Naive thymus-derived CD8-positive, alpha-beta T cell (primary cell): ENCODE measurements at places on chromosomes 5 and 9.

DNA sequence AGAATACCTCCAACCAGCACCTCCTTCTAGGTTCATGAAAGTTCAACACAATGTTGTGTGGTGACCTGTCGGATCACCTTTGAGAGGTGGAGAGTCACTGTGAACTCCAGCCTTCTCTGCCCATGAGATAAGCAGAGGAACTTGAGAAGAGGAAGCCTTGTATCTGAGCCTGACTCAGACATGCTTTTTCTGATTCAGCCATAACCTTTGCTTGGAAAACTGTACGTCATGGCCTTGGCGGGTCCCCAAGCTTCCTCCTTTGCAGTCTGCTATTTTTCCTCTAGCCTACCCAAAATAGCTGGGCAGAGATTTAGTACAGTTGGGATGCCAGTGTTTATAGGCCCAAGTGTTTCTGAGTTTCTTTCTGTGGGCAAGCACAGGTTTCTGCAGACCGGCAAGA, 274.7 kb downstream of the CETN3 start:
- DNase-seq: no peak

DNA sequence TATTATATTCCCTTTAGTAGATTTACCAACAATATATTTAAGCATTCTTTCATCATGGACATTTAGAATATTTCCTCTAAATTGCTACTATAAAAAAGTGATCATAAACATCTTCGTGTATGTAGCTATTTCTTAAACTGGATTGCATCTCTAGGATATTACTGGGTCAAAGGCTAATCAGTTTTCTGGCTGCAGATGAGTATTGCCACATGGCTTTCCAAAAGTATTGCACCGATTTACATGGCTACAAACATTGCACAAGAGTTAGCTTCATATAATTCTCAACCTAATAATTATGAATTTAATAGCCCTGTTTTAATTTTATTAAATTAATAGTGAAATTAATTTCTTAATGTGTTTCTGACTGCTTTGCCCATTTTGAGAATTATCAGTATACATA, 183.4 kb downstream of the DMRT2 start:
- no peak for DNase-seq

DNA sequence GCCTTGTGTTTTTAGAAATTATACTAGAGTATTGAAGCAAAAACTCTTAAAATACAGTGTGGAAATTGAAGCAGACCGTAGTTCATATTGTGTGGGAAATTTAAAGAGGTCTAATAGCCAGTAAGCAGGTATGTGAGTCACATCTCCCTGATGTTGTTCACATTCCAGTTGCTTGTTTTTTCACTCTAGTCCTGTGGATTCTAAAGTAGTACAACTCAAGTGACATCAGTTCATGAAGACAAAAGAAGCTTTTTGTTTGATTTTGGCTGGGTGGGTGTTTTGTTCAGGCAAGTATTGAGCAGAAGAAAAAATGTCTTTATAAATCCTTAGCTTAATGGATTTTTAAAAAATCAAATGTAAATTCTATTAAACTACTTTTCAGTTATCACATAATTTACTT, 216.2 kb downstream of the MAN2A1 start:
- DNase-seq: no peak

GRCh38 chr5:169168280-169168679, 132.7 kb downstream of the SLIT3 start:
- no peak for DNase-seq

DNA sequence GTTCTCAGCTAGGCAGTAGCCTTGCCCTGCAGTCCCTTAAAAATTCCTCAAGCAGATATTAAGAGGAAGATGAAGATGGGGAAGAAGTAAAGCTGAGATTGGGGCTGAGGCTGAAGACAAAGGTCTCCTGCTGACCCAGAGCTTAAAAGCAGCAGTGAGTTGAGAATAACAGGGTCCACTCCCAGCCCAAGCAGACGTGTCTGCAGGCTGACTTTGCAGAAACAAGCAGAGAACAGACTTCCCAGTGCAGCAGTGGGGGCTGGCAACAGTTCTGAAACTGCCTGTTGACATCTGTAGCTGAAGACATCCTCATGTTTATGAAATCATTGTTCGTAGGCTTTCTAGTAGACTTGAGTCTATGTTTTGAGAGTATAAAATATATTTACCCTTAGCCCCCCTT, 1.1 kb downstream of the CTXN3 start:
- DNase-seq: no peak

DNA sequence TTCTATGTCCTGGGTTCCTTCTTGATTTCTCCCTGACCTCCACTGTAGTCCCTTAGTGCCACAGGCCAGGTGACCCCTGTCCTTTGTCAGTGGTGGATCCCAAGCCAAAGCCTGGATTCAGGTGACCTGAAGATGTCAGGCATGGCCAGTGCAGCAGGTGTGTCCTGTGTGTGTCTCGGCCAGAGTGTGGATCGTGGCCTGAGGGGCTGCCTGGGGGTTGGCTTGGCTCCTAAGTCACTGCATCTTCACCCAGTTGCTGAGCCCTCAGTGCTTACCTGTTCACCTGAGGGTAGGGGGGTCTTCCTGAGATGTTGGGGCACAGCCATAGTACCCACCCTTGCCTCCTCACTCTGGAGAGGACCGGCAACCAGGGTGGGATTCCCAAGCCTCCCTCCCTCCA, 61.8 kb upstream of the PITX1 start:
- no peak for DNase-seq

DNA sequence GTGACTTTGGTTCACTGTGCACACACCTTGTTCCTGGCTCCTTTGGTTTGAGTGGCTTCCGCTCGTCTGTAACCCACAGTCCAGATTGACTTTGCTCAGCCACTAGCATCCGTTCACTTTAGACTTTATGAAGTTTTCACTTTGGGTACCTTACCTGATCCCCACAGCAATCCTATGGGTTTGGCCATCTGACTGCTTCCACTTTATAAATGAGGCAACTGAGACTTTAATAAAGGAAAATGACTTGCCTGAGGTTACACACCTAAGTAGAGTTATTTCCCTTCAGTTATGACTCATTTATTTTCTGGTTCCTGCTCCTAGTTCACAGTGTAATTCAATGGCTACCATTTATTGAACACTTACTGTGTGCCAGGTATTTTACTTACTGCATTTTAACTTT, 94.2 kb upstream of the SAP30L start:
- no peak for DNase-seq

- DNase-seq: no peak
Measured at GRCh38 chr9:119337573-119337972, 31.7 kb downstream of the BRINP1 start.

DNA sequence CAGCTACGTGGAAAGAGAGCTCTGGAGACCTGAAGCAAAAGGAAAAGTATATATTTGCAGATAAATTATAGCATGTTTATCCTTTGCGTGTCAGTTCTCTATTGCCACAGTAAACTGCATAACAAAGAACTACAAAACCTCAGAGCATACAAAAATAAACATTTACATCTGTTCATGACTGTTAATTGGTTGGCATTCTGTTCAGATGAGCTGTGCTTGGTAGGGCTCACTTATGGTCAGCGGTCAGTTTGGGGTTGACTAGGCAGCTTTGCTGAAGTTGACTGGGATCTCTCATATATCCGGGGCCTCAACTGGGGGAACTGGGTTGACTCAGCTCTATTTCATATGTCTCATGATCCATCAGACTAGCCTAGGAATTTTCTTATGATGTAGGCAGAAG, 257.7 kb downstream of the TLE1 start:
- no peak for DNase-seq

- DNase-seq: peak; percentile 27
Measured at GRCh38 chr9:69971643-69972449, 71.8 kb upstream of the MAMDC2 start.
